ENCODE measurements at places on chromosomes 11 and 22.
A peak's percentile ranks its signal among the peaks of the same experiment; 100 is the strongest.

DNA sequence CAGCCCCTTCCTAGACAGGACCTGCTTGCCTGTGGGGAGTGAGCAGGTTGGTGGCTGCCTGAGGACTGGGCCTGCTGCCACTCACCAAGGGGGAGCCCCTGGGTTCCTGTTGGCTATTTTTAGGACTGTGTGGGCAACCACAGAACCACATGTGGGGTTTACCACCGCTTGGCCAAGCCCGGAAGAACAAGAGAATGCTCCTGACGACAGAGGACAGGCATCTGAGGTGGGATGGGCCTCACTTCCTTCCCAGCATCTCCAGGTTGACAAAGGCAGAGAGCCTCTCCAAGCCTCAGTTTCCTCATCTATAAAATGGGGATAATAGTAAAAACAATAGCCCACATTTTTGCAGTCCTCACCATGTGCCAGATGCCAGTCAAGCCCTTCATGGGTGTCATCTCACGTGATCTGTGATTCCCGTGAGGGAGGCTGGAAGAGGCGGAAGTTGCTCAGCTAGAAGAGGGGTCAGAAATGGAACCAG is 43.6 kb downstream of the LRRC32 start:
- no peak for DNase-seq

GRCh38 chr11:62484352-62484751 is 62.3 kb downstream of the AHNAK start:
- DNase-seq = no peak

- DNase-seq = peak; percentile 30
These were observed 6.5 kb downstream of the MRPL23 start for GRCh38 chr11:1953489-1954266.

DNA sequence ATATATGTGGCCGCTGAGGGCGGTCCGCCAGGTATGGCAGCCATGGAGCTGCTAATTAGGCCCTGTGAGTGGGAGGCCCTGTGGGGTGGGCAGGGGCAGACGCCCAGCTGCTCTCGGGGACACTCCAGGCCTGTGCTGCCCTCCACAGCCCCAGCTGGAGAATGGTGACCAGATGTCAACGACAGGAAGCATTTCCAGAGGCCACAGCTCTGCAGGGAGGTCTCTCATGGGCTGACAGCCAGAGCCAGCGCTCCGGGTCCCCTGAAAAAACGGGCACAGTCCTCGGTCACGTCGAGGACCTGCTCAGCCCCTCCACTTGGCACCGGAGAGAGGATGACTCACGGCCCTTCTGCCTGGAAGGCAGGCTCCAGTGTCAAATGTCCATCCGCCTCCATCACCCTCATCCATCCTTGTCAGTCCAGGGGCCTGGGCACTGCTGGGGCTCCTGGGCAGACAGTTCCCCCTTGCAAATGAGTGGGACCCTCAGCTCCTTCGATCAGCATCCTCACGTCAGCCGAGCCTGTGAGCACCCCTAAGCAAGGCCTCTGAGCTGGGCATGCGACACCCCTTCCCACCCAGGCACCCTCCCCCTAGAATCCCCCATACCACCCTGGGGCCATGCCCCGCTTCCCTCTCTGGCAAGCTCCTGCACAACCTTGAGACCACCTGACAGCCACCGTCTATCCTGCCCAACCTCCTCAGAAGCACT is 1.9 kb downstream of the BID start:
- DNase-seq = no peak

DNA sequence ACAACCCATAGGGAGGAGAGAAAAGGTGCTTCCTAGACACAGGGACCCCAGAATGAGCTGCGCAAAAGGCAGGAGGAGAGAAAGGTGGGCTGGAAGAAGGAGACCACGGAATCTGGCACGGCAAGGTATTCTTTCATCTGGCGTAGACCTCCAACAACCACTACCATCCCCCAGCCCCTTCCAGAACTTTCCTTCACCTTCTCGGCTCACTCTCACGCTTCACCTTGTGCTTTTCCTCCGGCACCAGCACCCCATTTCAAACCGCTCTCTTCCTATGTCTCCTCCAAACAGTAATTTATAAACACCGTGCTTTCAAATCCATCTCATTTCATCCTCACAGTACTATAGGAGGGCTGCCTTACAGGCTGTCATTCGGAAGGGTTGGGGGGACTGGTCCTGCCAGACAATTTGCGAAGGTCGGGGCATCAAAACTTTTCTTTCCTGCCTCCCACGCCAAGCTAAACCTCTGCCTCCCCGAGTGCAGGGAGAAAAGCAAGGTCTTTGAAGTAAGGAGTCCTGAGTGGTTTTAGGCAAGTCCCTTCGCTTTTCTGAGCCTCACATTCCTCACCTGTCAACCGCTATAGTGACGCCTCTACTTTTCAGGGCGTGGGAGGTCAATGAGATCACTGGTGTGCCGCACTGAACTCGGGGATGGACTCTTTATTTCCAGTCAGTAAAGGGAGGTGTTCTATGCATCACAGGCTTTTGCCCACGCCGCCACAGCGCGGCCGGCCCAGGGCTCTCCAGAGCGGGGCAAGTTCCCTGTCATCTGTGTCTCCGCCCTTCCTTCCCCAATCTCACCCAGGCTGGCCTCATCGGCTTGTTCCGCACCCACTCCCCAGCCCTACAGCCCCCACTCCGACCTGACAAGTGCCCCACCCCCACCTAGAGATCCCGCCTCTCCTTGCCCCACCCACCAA is 800 bp downstream of the KCTD21 start:
- peak; percentile 57 for DNase-seq

DNA sequence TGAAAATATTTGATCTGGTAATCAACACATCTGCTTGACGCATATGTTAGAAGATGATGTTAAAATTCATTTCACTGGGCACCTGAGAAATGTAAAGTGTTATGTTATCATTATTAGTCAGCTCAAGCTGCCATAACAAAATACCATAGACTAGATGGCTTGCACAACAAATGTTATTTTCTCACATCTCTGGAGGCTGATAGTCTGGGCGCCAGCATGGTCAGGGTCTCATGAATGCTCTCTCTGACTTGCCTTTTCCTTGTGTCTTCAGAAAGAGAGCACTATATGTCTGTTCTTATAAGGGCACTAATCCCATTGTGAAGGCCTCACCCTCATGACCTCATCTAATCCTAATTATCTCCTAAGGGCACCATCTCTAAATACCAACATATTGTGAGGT is 435.3 kb downstream of the NELL1 start:
- no peak for DNase-seq

DNA sequence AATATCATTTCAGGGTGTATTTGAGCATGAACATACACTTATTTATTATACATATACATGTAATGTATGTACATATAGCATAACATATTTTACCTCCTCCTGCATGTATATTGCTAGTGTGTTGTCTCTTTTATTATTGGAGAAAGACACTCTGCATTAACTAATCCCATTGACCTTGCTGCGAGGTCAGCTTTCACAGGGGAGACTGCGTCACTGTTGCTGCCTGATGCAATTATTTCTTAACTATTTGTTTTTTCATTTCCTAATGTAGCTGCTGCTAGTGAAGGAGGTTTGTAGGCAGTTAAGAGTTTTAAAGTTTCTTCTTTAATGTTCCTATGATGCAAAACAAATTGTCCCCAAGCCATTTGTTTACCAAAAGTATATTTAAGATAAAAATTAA is 185.4 kb upstream of the CNTN5 start:
- DNase-seq = no peak

DNA sequence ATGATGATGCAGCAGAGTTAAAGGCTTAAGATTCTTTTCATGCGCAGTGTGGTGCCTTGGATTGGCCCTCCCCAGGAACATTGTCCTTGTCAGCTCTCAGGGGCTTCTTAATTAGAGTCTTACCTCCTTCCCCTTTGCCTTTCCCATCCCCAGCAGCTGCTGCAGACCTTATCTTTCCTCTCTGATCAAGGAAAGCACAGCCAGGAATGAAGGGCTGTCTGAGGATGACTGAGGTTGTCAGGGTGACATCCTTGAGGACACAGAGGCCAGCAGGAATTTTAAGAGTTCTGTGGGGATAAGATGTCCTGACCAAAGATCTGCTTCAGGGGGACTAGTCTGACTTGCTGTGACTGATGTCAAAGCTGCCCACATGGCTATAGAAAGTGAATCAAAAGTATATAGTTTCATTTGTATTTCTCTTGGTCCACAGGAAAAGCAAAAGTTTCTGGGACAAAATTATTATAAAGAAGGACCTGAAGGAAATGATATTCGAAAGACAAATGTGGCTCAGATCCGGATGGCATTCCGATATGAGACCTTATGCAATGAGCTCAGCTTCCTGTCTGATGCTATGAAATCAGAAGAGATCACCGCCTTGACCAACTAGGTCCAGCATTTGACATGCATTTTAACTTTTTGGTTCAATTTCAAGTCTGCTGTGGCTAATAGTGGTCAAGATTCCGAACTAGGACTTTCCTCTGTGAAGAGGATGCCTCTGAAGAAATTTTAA is 35.5 kb downstream of the RNF141 start:
- DNase-seq = no peak

GRCh38 chr11:11451501-11452005 is 98.5 kb upstream of the CSNK2A3 start:
- no peak for DNase-seq

DNA sequence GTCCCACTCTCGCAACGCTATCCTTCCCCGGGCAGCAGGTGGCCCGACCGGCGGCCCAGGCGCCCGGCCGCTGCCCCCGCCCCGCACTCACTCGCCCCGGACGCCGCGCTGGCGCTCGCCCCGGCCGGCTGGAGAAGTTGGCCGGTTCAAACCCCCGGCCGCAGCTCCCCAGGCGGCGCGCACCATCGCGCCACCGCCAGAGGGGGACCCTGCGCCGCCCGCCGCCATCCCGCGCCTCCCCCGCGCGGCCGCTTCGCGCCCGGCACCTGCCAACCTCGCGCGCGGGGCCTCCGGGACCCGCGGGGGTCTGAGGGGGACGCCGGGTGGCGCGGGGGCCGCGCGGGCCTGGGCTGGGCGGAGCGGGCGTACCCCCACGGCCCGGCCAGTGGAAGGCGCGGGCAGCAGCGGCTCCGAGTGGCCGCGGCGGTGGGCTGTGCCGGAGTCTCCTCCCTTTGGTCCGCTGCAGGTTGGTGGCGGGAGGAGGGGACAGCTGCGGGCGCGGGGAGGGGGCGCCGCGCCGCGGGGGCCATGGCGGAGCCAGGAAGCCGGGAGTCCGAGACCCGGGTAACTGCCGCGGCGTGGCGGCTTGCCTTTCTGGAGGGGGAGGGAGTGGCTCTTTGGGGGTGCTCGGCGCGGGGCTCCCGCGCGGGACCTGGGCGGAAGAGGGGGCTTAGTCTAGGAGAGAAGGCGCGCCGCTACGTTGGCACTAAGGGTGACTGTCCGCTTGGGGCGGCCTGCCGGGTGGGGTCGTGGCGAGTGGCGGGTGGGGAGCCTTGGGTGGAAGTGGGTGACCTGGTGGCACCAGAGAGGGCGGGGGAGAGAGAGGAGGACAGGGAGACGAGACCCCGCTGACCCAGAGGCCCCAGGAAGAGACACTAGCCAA is at the start of the genes MPST and TST:
MPST (plus strand) TSS at position 434 of the 883 bp plus-strand sequence; CDS start at position 529, 95 bp downstream.
TST (minus strand) TSS at position 139 of the 883 bp plus-strand sequence. CDS start 715 bp downstream, outside the sequence.
- DNase-seq = peak; percentile 28

DNA sequence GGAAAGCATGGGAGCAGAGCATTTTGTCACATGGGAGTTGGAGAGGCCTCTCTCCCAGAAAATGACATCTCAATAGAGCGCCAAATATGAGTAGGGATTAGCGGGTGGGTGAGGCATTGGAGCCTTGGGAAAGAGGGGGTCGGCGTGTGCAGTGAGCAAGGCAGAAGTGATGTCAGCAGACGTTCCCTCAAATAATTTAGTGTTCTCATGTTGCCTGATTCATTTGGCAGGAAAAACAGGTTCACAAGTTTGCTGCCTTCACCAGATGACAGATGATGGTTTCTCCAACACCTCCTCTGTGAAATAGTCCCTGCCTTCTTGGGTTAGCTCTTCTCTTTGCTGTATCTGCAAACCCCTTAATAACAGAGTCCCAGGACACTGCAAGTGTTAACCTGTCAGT is 118.5 kb upstream of the ARHGAP20 start:
- no peak for DNase-seq

All from CD4-positive, alpha-beta memory T cell (primary cell).